CD4-positive, alpha-beta T cell treated with Interleukin-4 for 1 hour (primary cell): ENCODE measurements at places on chromosomes 7 and 10.

- no peak for DNase-seq
These were observed 12.0 kb downstream of the STARD3NL start for GRCh38 chr7:38190011-38190410.

GRCh38 chr7:44617225-44617890 lies 10.9 kb downstream of the OGDH start:
- DNase-seq: peak; percentile 38

DNA sequence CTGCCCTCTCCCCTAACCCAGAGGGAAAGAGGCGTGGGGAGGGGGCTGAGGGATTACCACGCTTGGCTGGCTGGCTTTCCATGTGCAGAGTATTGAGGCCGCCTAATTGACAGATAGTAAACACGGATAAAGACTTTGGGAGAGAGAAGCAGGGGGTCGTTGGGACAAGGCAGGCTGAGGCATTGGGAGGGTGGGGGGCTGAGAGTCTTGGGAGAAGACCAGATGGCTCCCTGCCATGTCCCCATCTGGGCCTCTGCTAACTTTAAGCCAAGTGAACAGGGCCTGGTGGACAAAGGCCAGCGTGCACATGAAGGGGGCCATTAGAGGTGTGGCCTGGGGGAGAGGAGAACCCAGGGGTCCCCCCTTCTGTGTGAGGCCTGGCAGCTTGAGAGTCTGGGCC lies 55.4 kb upstream of the MXI1 start:
- DNase-seq: no peak

DNA sequence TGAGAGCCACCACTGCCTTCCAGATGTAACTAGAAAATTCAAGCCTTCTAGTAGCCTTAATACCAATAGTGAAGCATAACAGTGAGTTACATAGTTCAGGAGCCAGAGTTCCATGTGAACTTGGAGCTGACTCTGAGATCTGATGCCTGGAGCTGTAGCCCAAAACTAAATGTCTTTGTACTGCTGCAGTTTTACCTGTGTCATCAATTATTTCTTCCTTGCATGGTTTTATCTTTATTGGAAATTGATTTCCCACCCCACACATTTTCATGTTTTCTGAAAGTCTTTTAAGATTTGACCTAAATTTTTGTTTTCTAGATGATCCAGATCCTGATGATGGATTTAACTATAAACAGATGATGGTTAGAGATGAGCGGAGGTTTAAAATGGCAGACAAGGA lies 17.0 kb downstream of the OPN1SW start:
- DNase-seq: no peak

DNA sequence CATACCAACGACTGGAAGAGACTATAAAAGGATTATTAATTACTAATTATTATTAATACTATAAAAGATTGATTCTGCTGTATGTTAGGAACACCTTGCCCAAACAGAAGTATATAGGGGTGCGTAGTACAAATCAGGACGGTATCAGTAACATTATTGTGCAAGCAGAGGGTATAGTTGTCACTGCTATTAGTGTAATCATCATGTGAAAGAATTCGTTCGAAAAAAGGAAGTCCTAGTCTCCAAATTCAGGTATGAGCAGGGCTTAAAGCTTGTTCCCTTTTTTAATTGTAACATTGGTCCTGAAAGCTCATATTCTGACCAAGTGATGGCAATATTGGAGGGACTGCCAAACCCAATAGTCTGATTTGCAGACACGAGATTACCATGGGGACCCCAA lies 81.8 kb downstream of the THSD7A start:
- DNase-seq: no peak

GRCh38 chr7:116490351-116490750 lies 9.2 kb upstream of the CAV2 start:
- DNase-seq: no peak

DNA sequence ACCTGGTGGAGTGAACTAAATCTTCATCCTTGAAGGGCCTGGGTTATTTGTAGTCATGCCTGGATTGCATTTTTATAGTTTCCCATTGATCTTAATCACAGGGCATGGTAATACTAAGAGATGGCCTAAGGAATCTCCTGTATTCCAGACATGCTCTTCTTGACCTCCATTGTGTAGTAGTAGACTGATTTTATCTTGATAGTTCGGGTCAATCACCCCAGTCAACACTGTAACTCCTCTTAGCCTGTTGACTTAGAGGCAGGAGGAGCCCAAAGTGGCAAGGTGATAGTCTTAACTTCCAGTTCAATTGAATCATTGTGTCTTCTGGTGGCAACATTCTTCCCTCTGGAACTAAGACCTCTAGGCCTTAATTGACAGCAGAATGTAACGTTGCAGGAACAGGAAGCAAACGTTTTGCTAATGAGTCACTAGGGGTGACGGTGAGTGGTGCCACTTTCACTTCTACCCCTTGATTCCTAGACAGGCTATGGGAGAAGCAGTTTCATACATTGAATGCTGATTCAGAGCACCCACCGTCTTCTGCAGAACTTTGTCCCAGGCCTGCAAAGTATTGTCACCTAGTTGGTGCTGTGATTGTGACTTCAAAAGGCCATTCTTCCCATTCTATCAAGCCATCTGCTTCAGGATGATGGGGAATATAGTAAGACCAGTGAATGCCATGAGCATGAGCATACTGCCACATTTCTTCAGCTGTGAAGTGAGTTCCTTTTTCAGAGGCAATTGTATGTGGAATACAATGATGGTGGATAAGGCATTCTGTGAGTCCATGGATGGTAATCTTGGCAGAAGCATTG lies 24.0 kb upstream of the PAPSS2 start:
- peak; percentile 8 for DNase-seq

DNA sequence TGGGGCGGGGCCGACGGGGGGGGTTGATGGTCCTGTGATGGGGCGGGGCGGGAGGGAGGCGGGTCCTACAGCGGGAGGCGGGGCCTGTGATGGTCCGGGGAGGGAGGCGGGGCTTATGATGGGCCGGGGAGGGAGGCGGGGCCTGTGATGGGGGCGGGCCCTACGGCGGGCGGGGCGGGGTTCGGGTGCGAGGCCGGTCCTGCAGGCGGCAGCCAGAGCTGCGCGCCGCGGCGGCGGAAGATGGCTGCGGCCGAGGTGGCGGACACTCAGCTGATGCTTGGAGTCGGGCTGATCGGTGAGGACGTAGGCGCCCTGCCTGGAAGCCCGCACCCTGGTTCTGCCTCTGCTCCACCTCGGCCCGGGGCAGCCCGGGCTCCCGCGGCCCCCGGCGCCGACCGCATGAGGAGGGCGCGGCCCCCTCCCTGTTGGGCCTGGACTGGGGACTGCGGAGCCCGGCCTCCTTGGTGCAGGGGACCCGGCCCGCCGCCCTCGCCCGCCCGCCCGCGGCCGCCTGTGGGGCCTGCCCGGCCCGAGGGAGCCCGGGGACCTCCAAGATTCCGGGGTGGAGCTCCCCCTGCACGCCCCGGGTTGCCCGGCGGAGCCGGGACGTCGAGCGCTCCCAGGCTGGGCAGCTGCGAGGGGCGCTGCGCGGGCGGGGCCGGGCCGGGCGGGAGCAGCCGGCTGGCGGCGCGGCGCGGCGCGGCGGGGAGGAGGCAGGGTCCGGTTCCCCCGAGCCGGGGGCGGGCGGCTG lies at the start of gene DENND10:
DENND10 (plus strand) TSS at position 211 of the 751 bp plus-strand sequence; CDS start at position 241, 30 bp downstream.
- DNase-seq: peak; percentile 82

GRCh38 chr10:116756277-116756676 lies 13.9 kb upstream of the HSPA12A start:
- no peak for DNase-seq

- no peak for DNase-seq
These were observed 126.8 kb downstream of the WDR37 start for GRCh38 chr10:1183033-1183396.

- DNase-seq: no peak
These were observed 407.5 kb upstream of the AUTS2 start for GRCh38 chr7:69190763-69191162.

DNA sequence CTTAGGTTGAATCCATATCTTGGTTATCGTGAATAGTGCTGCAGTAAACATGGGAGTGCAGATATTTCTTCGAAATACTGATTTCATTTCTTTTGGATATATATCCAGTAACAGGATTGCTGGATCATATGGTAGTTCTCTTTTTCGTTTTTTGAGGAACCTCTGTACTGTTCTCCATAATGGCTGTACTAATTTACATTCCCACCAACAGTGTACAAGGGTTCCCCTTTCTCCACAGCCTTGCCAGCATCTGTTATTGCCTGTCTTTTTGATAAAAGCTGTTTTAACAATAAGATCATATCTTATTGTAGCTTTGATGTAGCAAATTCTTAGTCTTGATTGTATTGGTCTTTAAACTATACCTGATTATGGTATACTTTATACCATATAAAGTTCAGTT lies 45.3 kb downstream of the ZNRF2 start:
- no peak for DNase-seq

GRCh38 chr10:29469481-29470354 lies 165.1 kb downstream of the SVIL start:
- no peak for DNase-seq

GRCh38 chr10:78706256-78706655 lies 362.5 kb upstream of the ZMIZ1 start:
- no peak for DNase-seq

DNA sequence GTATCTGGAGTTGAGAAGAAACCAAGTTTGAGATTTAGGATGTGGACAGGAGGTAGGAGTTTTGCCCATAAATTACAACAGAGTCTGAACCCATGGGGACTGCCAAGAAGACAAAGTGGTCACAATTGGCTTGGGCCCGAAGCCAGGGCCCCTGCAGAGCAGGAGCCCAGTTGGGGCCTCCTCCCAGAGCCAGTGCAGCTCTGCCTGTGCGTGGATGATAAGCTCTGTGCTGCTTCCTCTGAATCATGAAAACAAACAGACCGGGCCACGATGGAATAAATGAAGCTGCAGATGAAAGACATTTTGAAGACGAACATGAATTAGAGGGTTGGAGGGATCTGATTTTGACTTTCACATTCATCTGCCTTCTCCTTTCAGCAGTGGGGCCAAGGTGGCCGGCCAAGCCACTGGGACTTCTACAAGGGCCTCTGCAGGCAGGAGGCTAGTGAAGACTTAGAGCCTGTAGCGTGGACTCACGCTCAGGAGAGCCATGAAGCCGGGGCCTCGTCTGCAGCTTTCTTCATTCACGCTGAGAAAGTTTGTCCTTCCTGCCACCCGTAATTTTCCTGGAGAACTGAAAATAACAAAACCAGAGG lies 156.8 kb upstream of the LYZL1 start:
- no peak for DNase-seq

DNA sequence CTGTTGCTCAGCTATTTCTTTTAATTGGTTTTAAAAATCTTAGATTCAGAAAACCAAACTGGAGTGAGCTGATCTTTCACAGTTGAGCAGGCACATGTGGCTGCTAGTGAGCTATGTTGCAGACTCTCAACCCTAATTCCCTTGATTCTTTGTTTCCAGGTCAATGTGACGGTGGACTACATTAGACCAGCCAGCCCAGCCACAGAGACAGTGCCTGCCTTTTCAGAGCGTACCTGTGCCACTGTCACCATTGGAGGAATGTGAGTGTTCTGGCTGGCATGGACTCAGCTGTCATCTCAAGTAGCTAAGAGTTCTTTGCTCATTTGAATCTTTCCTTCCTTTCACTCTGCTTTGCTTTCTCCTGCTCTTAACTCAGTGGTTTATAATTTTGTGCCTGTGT lies 187.1 kb downstream of the LRRC4 start:
- DNase-seq: no peak

- DNase-seq: no peak
These were observed 305.2 kb upstream of the ETV1 start for GRCh38 chr7:14294637-14295036.

DNA sequence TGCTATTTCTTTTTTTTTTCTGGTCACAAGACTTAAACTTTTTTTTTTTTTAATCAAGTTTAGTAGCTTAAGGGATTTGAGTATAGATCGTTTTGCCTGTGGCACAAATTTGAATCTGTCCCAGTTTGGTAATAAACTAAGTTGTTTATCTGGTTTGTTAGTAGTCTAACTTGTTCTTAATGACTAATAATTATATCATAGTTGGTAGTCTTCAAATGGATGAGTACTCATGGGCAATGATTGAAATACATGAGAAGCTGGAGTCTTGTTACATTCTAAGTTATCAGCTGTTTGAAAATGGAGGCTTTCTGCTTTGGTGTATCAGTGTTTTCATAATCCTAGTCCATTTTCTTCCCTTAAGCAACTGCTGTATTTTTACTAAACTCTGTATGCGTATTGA lies 12.3 kb downstream of the BTAF1 start:
- no peak for DNase-seq

- DNase-seq: no peak
These were observed 323.2 kb upstream of the COBL start for GRCh38 chr7:51639661-51640334.

- DNase-seq: no peak
These were observed 26.2 kb downstream of the MINDY4 start for GRCh38 chr7:30797176-30798040.

- DNase-seq: no peak
These were observed 40.6 kb downstream of the SLC26A4 start for GRCh38 chr7:107701191-107701590.

GRCh38 chr10:132703419-132704007 lies 82.4 kb downstream of the NKX6-2 start:
- DNase-seq: no peak

GRCh38 chr7:23336799-23337283 lies 37.7 kb downstream of the MALSU1 start:
- no peak for DNase-seq
